ENCODE measurements at places on chromosomes 4 and X.
A peak's percentile ranks its signal among the peaks of the same experiment; 100 is the strongest.

DNA sequence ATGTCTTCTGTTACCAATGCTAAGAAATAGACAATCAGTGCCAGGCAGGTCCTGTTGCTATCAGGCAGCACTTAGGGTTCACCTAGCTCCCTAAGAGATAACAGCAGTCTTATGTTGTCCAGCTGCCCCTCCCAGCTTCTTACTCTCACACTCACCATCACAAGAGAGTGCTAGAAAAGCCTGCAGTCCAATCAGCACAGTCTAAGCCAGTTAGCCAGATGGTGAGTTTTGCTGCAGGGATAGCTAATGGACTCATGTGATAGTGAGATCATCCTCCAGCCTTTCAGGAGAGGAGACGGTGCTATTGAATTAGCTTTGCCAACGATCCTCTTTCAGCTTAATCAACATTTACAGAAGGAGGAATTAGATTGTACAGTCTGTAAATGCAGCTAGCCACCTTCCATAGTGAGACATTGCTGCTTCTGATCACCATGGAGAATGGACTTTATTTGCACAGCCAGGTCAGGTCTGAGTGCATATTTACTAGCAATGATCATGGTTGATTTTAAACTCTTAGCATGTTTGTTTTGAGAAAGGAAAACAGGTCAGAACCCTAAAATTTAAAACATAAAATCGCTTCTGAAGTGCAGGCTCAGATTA, 438.3 kb downstream of the CENPC start:
- DNase-seq: no peak

DNA sequence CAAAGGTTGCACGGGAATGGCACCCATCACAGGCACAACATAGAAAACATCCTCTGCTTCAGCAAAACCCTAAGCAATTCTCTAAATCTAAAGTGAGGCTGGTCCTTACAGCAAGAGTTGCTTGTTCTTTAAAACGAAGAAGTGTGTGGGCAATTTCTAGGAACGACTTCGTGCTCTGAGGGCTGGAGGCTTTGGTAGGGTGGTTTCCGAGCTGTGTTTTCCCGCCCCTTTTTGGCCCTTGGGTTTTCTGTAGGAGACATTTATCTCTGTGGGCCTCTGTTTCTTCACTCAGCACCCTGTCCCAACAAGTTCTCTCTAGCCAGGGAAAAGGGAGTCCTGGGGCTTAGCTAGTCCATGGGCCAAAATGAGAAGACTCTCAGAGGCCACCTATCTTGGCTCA, 84.2 kb downstream of the SLC2A9 start:
- no peak for DNase-seq

DNA sequence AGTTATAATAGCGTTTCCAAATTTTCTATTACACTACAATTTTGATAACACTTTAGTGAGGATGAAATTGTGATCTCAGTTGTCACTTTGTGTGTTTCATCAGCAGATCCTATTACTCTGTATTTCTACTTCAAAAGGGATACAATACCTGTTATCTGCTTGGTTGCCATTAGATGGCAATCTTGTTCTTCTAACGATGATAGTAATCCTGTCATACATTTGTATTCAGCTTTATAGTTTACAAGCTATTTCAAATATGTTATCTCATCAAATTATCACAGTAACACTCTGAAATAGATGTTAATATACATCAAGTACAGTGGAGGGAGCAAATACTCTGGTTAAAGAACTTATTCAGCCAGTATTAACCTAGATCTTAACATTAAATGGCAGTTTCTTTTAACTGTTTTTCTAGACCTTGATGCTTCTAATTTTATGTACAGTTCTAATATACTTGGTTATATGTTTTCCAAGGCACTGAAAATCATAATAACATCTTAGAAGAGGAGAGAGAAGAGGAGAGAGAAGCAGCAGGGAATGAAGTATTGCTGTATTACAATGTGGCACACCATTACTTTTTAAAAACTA, 292.0 kb downstream of the CCSER1 start:
- DNase-seq: peak; percentile 1

DNA sequence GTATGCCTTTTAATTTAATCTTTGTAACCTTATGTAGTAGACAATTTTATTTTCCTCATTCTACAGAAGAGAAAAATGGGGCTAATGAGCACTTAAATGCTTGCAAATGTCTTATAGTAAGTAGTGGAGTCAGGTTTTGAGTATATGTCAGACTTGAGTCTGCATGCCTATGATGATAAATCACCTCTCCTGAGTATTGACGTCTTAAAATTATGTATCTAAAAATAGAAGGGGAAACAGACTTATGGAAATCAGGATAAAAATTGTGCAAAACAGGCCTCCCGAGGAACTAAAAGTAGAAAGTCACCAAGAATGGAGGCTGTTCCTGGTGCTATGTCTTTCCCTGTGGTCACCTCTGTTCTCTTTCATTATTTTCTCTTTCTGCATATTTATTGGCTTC, 92.7 kb downstream of the STIM2 start:
- DNase-seq: no peak

GRCh38 chr4:84939113-84939512, 27.4 kb downstream of the WDFY3 start:
- DNase-seq: no peak

- no peak for DNase-seq
These were observed 59.3 kb downstream of the MAML3 start for GRCh38 chr4:140094438-140095420.

DNA sequence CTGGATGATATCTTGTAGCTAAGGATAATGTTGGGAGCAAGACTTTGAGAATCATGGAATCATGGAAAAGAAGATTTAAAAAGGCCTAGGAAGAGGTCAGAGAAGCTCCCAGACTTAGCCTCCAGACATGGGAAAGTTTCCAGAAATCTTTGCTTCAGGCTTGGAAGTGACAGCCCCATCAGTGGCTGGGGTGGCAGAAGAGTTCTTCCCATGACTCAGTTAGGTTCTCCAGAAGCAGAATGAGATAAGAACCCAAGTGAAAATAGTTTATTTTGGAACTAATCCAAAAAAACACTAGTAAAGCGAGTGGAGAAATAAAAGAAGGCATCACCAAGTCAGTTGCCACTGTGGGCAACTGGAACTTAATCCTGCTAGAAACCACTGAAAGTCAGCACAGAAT, 506.9 kb downstream of the MID1IP1 start:
- DNase-seq: no peak

GRCh38 chr4:1870578-1871443, at the start of gene NSD2:
NSD2 (plus strand) TSS chr4:1871393; CDS start chr4:1900655, 29,262 bp downstream.
- DNase-seq: peak; percentile 82

DNA sequence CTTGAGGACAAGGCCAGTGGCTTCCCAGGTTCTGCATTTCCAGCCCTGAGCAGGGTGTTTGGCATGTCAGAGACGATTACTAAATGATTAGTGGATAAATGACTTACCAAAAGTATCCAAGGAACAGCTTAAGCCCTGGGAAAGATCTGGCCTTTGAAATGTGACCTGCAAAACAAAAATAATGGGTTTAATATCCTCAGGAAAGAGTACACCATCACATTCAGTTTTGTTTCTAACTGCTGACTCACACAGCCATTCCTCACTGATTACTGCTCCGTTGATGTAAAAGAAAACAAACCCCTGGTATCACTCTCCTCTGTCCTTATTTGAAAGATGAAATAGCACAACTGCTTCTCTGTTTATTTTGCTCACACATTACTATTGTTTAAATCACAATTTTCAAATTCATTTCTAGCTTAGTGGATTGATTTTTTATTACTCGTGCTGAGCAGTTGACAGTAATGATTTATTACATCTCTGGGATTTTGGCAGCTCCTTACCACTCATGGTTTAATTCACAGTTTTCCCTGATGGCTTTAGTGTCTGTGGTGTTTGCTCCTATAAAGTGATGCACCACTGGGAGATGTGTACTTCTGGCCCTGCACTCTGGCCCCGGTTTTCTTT, 117.0 kb downstream of the CBLL2 start:
- peak; percentile 47 for DNase-seq

- no peak for DNase-seq
These were observed 515.3 kb upstream of the ARX start for GRCh38 chrX:25531096-25531495.

DNA sequence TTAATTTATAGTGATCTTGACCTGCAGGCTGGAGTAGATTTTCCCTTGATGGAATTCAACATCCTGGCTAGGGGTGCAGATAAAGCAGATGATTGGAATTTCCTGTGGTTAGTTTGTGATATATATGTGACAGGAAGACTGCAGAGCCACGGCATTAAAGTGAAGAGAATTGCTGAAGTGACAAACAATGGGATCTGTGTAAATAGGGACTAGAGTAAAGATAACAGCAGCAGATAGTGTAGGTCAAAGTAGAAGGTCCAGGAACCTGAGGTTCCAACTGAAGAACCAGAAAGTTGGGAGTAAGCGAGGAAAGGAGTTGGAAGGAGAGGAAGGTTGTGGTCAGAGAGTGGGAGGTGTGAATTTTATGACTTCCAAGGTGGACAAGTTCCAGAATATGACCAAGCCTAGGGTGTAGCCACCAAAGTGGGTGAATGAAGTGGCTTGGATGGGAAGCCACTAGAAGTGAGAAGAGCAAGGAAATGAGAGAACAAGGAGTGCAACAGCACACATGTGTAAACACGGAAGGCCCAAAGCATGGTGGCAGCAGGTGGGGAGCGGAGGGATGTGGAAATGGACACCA, 325.0 kb downstream of the RAB28 start:
- DNase-seq: no peak

DNA sequence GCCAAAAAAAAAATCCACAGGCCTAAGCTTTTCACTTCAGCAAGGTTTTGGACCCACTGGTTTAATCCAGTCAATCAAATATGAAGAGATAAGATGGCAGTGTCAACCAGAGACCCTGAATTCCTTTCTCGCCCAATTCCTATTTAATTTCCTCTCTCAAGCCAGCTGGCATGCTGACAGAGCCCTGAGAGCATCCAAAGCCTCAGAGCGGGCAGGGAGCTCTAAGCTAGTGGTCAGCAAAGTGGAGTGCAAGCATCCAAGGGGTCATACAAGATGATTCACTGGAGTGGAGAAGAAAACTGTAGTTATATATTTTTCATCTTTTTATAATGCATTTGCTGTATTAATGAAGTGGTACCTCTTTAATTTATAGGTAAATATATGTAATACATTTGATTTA, 37.8 kb upstream of the PRPS2 start:
- no peak for DNase-seq

DNA sequence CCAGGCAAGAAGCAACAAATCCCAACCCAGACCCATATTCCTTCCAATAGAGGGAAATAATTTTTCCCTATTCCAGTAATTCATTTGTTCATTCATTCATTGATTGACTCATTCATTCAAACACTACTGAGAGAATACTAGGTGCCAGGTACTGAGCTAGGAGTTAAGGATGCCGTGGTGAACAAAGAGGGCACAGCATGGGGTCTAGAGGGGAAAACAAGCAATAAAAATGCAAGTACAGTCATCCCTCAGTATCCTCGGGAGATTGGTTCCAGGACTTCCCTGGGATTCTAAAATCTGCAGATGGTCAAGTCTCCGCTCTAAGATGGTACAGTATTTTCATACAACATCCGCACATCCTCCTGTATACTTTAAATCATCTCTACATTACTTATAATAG, 18.7 kb downstream of the RASGEF1B start:
- no peak for DNase-seq

DNA sequence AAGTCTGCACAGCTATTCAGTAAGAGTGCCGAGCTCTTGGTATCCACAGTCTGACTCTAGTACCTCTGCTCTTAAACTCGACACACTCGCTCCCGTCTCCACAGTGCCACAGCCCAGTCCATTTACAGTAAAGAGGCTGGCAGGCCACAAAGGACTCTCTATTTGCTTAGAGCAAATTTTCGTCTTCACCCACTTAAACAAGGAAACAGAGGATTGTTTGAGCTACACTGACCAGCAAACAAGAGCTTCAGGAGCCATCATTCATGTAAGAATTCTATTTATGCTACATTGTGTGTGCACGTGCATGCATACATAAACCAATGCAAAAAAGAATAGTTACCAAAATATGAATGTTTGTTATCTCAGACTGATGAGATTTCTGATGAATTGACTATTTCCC, 290.2 kb downstream of the USP46 start:
- no peak for DNase-seq

Measured in fibroblast of skin of left quadriceps (primary cell).